NCI-H1417 treated with DMSO at 0.1 percent for 48 hours (cell line): ENCODE measurements at places on chromosomes 12 and 14.

- no peak for DNase-seq
Observed at GRCh38 chr12:131117438-131118245, 163.9 kb downstream of the ADGRD1 start.

- DNase-seq, result no peak
Observed at GRCh38 chr12:124608450-124608870, 41.0 kb upstream of the NCOR2 start.

GRCh38 chr12:101781834-101782233, 42.6 kb upstream of the SYCP3 start:
- DNase-seq, result no peak

DNA sequence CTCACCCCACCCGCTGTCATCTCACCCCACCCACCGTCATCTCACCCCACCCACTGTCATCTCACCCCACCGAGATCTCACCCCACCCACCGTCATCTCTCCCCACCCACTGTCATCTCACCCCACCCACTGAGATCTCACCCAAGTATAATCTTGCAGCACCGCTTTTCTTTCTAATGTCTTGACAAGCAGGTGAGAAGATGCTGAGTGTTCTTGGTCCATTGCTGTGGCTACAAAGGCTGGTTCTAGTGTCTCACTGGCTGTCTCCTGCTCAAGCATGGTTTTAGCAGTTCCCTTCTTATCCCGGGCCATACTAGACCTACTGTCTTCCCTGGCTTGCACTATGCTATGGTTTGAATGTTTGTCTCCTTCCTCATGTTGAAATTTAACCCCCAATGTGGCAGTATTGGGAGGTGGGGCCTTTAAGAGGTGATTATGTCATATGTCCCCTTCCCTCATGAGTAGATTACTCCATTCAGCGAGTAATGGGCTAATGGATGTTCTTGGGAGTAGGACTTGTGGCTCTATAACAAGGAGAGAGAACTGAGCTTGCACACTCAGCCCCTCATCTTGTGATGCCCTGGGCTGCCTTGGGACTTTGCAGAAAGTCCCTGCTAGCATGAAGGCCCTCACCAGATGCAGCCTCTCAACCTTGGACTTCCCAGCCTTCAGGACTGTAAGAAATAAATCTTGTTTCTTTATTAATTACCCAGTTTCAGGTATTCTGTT, 47.7 kb upstream of the PPP2R5C start:
- DNase-seq, result no peak

DNA sequence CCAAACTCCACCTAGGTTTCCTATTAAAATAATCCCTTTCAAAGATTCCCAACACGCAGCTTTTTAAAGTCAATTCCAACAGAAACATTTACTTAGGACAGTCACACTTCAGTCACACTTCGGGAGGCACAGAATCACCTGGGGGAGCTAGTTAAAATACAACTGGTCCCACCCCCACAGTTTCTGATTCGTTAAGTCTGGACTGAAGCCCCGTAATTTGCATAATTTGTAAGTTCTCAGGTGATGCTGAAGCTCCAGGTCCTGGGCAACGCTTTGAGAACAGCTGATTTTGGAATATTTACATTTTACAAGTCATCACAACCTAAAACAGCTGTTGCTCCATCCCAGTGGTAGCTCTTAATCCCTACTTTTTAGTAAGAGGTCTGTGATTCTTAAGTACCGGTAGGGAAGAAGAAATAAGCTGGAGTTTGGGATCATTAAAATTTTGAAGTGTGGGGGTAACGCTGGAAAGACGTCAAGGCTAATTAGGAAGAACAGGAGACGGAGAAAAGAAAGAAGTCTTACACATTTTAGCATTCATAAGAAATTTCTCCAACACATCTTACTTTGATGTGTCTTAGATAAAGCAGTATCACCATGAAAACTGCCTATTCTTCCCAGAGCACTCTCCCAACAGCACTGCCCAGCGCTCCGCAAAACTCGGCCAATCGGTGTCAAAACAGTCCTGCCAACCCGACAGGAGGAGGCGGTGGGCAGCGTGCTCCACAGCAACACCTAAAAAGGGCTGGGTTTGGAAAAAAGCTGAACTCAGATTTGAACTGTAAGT, 1.1 kb downstream of the IPO8 start:
- no peak for DNase-seq

- no peak for DNase-seq
Observed at GRCh38 chr12:9707864-9708808, 24.8 kb downstream of the CLECL1 start.

DNA sequence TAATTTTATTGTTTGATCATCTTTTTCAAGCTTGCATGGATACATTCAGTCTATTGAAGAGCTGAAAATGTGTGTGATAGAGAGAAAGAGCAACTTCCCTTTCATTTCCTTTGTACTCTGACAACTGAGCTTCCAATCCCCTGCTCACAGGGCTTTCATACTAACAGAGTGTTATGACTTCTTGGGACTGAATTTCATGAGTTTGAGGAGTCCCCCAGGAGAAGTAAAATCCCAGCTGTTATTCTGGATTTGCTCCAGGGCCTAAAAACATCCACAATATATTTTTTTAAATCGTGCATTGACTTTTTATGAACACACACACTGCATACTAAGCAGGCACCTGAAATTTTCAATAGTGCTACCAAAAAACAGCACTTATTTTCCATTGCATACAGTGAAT, 195.8 kb upstream of the CAND1 start:
- no peak for DNase-seq

DNA sequence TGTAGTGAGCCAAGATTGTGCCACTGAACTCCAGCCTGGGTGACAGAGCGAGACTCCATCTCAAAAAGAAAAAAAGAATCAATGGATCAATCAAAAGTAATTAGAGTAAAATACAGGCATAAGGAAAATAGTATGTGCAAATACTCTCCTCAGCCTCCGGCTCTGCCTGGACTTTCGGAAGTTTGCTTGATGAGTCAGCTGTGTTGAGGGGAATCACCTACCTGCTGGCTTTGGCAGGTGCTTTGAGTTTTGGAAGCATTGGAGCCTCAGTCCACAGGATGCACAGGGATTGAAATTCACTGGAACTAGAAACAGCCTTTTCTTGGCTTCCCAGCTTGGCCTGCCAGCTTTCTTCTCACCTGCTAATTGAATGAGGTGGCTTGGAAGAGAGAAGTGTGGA, 268.2 kb downstream of the PCNX1 start:
- DNase-seq, result no peak

DNA sequence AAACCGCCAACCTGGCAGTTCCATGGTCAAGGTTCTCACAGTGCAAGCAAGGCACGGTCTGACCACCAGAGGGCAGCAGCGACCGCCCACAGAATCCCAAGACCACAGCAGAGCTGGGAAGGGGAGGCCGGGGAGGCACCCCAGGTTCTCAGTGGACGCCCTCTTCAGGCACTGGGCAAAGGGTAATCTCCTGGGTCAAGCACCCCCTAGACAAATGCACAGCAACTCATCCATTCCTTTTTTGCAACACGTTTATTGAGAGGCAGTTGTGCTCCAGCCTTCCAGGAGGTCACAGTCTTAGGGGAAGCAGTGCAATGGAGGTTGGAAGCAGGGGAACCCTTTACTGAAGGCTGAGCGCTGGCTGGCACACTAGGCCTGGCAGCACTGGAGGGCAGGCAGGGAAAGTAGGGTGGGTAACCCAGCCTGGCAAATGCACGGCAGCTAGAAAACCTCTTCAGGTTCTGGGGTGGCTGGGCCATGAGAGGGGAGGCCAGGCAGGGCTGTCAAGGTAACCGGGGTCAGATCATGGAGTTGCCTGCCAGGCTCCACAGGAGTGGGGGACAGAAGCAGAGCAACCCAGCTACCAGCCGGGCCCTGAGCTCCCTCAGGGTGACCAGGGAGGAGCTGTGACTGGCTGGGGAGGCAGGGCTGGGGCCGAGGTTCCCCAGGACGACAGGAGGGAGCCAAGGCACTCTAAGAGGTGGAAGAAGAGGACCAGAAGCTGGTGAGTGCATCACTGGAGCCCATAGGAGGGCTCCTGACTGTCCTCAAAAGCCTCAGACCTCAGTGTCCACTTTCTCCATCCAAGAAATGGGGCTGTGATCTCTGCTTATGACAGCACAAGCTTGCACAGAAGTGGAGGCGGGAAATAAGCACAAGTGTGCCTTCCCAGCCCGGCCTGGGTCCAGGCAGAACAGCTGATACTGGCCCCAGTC, 1.8 kb upstream of the RHOF start:
- no peak for DNase-seq

- no peak for DNase-seq
Observed at GRCh38 chr14:100531152-100532121, 55.8 kb downstream of the BEGAIN start.

GRCh38 chr14:32967421-32967820, 28.7 kb downstream of the NPAS3 start:
- no peak for DNase-seq

GRCh38 chr14:87899228-87899627, 93.8 kb downstream of the GALC start:
- no peak for DNase-seq

DNA sequence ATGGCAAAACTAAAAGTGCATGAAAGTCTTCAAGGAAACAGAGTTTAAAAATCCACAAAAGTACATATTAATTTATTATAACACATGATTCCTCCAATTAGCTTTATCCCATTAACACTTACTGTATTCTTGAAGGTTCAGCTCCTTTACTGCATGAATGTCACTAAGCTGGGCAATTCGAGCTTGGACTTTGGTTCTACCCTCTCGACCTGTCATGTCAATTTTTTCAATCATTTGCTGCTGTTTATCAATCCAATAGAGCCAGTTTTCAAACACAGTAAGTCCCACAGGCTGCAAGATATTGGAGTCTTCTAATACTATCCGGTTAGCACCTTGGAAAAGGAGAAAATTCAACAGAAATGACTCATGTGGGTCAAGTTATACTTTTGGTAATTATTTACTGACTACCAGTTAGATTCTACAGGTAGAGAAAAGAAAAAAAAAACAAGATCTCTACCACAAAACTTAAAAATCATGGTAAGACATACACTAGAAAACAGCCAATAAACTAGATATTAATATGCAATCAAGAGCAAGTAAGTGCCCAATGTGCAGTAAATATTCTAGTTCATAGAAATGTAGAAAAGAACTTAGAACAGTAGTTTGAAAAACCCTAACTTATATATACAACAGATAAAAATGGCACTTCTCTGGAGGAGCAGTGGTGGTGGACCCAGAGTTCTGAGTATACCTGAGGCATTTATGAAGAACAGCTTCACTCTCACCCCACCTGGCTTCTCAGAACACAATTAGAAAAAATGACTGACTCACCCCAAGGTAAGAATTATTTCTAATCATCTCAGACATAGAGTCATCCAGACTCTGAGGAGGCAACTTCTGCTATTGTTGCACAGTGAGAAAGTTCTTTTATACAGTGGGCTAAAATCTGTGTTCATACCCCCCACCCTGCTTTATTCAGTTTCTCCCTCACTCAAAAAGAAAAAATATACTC, 67.7 kb downstream of the BCL2L14 start:
- no peak for DNase-seq

GRCh38 chr14:96268431-96269358, 12.7 kb downstream of the BDKRB1 start:
- DNase-seq, result no peak

DNA sequence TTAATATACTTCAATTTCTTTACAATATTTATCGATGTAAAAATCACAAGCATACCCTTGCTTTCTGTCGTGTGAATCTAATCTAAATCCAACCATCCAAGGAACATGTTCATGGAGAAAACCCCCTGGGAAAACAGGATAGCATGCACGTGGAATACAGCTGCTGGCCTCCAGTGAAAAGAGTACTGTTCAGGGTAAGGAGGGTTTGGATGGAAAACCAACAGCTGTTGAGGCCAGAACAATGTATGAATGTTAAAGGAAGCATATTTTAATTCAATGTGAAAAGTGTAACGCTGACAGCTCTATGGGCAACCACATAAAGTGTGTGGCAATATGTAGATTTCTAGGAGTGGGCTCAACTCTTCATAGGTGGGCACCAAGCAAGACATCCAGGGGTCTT, 344.0 kb downstream of the TMEM132D start:
- DNase-seq, result no peak

GRCh38 chr14:91415794-91416743, 1.6 kb downstream of the CCDC88C start:
- no peak for DNase-seq

DNA sequence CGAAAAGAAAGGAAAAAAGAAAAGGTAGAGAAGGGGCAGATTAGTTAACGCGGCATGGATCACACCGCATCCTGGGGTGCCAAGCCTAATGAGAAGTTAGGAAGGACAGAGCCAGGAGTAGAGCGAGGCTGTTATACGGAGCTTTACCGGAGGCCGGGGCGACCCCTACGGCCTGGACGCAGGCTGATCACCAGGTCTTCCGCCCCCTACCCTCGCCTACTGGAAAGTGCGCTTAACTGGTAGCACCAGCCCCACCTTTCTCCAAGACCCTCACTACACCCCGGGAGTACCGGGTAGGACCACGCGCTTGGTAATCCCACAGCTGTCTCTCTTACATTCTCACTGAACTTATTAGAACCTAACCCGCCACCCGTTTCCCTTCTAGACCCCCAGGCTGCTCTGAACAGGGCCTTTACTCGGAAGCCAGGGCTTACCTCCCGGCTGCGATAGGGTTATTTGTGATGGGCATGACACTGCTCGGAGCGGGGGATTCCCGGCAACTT, 33.8 kb downstream of the WBP11 start:
- DNase-seq, result no peak

DNA sequence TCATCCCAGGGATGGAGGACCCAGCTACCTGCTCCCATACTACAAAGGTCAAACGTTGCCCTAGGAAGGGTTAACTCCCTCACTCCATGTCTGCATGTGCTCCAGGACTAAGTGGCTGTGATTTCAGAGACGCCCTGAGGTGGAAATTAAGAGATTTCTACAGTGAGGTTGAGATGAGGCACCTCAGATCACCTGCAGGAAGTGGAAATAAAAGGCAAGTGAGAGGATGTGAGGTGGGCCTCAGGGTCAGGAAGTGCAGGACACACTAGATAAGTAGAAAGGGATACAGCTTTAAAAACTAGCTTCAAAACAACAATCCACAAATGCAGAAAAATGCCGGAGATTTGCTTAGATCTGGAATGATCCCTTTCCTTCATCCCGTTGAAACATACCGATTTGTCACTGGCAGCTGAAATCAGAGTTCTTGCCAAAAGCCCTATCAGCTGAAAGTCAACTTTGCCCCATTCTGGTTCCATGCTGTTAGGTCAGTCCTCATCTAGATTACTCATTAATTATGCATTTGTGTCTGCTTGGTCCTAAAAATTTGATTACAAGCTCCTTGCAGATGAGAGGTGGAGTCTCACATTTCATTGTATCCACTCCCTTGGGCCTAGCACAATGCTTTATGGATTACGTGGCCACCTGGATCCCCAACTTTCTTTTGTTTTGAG, 6.6 kb downstream of the PLBD1 start:
- no peak for DNase-seq

GRCh38 chr14:38512236-38512635, 256.3 kb upstream of the CLEC14A start:
- DNase-seq, result no peak
